ENCODE measurements at places on chromosomes 6 and 20. TPM values are rescaled to one million over a fixed set of nuclear protein-coding genes. Genes with fewer than 3 reads are reported as not detected.

The TRIM10 gene
- not detected for total RNA-seq

The RSPO4 gene
- total RNA-seq, result not detected

The GSTA3 gene
- total RNA-seq, result not detected

The ATP9A gene
- total RNA-seq, result 29.3 TPM

The MROH8 gene
- 1.6 TPM for total RNA-seq

The MEP1A gene
- not detected for total RNA-seq

GRCh38 chr20:23497536-23497935 is 6.6 kb downstream of the CST8 start:
- ATAC-seq, result peak; percentile 21

- ATAC-seq, result no peak
These were observed 19.8 kb upstream of the SIM1 start for GRCh38 chr6:100484474-100484873.

GRCh38 chr20:61447952-61448351 is 195.9 kb downstream of the CDH4 start:
- ATAC-seq, result no peak

DNA sequence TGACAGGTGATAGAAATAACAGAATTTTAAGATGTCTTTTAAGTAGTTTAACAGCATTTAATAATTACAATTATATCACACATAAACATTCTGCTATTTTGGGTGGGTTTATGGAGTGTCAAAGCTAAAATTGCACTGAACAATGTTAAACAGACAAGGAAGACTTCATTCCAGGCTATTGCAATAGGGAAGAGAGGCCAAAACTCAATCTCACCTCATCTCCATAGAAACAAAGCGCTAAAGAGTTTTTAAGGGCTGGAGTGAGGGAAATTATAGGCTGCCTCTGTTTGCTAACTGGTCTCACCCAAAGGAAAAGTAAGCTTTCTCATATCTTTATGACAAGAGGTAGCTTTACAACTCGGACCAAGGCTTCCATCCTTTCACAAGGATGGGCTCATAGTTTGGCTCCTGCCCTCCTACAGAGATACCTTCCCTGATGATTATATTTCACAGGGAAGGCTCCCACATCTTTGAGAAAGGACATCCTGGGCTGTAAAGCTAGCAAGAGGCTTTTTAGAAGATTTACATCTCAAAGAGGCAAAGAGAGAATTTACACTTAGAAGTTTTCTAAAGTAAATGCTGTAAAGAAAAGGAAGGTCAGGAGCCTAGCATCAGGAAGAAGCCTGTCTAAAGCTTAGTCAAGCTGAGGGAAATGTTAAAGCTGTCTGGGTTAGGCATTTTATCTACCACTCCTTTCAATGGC is 350.2 kb upstream of the IMPG1 start:
- ATAC-seq, result no peak

DNA sequence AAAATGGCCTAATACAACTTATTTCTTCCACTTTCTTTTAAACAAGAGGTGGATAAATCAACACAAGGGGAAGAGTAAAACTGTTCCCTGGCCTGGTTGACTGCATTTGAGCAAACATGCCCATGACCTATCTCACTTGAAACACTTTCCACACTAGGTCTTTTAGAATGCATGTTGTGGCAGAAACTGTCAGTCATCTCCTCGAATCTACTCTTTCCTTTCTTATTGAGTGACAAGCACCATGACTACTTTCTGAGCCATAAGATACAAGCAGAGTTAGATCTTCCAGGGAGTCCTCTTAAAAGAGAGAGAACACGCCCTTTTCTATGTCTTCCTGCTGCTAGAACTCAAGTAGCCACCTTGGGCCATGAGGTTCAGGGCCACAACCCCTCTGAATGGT is 66.5 kb downstream of the PTPRT start:
- ATAC-seq, result no peak

DNA sequence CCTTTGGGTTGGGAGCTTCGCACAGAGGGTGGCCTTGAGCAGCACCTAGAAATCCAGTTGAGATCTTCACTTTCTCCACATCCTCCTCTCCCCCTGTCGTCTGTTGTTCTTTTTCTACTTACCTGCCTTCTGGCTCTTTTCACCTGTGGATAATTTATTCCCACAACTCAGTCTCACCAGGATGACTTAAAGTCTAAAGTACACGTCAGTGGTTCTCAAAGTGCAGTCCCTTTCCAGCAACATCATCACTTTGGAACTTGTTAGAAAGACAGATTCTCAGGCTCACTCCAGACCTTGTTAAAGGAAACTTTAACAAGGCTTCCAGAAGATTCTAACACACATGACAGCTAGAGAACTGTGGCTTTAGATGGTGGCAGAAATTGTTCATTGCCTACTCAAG is 27.7 kb upstream of the BCAS1 start:
- no peak for ATAC-seq

DNA sequence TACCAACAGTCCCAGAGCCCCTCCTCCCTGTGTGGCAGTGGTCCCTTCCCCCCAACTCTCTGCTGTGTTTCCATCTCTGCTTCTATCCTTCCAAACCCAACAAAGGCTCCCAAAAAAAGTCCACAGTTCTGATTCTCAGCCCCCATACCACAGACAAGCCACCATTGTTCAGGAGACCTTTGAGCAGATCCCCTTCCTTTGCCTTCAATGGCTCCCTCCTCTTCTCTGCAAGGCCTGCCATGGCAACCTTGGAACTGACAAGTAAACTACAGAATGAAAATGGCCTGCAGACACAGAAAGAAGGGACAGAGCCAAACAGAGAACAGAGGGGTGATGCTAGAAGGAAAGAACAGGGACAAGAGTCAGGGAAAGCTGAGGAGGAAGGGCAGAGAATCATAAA is 23.2 kb downstream of the OR2H2 start:
- ATAC-seq, result no peak

- no peak for ATAC-seq
These were observed 334.2 kb upstream of the RSPO3 start for GRCh38 chr6:126784161-126784790.

DNA sequence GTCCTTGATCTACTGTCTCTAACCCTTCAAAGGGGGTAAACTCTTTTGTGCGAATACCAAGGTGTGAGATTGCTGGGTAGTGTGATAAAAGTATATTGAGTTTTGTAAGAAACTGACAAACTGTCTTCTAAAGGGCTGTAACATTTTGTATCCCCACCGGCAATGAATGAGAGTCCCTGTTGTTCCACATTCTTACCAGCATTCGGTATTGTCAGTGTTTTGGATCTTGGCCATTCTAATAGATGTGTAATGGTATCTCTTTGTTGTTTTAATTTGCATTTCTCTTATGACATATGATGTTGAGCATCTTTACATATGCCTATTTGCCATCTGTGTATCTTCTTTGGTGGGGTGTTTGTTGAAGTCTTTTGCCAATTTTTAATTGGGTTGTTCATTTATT is 1090.7 kb downstream of the KIF16B start:
- ATAC-seq, result no peak

DNA sequence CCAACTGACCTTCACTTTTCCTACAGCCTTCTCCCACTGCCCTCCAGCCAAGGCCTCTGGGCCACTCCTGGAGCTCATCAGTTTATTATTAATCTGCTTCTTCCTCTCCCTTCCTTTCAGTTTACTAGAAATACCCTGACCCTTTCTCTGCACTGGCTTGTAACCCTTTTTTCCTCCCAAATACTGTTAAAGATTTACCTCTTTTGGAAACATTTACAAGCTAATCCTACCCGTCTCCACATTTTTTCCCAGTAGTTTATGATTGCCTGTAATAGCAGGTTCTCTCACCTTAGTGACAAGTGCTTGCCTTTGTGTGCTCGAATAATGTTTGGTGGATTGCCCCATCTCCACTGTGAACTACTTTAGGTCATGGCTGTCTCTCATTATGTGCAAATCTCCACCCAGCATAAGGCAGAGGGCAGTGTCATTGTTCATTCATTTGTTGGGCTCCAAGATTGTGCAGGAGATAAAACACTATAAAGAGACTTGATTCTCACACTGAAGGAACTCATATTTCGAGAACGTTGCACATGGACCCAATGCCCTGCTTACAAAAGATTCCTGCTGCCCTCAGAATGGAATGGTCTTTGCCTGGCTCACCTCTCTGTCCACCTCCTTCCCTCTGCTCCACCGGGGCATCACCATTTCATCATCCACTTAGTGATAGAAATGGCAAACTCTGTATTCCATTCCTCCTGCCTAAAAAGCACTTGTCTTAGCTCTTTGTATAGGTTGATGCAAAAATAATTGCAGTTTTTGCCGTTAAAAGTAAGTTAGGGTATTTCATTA is 491.1 kb downstream of the UTRN start:
- ATAC-seq, result no peak

DNA sequence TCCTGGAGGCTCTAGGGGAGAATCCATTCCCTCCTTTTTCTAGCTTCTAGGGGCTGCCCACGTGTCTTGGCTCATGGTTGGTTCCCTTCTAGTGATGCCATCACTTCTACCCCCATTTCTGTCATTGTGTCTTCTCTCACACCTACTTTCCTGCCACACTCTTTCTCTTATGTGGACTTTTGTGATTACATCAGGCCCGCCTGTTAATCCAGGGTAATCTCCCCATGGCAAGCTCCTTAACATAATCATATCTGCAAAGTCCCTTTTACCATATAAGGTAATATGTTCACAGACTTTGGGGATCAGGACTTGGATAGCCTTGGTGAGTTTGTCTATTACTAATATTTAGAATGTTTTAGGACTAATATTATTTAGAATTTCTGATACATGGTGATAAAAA is 111.9 kb downstream of the DNAH8 start:
- no peak for ATAC-seq

GRCh38 chr6:16349544-16349943 is 111.2 kb downstream of the GMPR start:
- ATAC-seq, result no peak

DNA sequence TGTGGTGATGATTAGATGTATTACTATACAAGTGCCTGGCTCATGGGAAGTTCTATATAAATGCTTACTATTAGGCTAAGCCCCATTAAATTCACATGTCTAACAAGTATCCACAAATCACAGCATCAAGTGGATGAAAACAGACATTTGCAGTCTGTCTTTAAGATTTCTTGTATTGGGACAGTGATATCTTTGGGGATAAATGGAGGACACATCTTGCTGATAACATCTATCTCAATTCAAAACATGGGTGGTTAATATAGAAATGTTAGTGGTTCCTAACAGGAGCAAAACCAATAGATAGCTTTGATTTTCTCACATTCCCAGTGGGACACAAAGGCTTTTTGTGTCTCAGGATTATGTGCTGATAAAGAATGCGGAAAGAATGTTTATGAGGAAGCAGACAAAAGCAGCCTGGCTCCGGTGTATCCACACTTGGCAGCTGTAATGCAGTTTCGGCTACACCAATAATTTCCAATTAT is 29.3 kb downstream of the PTPRK start:
- ATAC-seq, result peak; percentile 63
